IMR-90 (cell line): ENCODE measurements at places on chromosomes 12 and 14. TPM values are rescaled to one million over a fixed set of nuclear protein-coding genes. Genes with fewer than 3 reads are reported as not detected.
A peak's percentile ranks its signal among the peaks of the same experiment; 100 is the strongest.

DNA sequence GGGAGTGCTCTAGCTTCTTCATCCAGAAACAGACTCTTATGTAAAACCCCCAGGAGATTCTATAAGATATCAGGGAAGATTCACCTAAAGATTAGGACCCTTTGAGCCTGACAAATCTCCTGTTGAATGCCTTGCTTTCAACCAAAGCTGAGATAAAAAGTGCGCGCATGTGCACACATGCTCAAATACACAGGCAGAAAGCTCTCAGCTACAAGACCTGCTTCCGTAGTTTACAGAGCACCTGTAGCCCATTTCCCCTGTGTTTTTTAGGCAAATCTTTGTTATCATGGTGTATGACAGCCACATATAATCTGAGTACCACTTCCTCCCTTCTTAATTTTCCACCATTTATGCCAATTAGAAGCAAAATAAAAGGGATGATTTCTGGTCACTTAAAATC lies 866.9 kb downstream of the NRXN3 start:
- no peak for DNase-seq

- no peak for DNase-seq
Observed at GRCh38 chr14:29905543-29905942, 22.1 kb downstream of the PRKD1 start.

GRCh38 chr14:50831726-50832168 lies 785 bp upstream of the NIN start:
- DNase-seq, result no peak

NOXRED1 gene
- under 0.01 TPM in 2 replicates for total RNA-seq

TEX52 gene
- total RNA-seq, result not detected in 2 replicates

DNA sequence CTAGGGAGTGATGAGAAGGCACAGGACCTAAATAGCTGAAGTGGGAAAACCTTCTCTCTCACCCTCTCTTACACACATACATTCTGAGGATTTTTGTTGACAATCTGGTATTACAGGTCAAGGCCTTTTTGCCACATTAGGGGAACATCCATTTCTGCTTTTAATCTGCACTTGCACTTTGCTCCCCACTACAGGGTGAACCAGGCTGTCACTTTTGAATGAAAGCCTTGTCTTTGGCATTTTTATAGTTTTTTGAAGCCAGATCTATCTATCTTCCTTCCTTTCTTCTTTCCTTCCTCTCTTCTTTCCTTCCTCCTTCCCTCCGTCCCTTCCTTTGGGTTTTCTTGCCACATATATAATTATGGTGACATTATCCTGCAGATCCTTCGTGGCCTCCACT lies 165.9 kb upstream of the OTX2 start:
- DNase-seq, result no peak

DNA sequence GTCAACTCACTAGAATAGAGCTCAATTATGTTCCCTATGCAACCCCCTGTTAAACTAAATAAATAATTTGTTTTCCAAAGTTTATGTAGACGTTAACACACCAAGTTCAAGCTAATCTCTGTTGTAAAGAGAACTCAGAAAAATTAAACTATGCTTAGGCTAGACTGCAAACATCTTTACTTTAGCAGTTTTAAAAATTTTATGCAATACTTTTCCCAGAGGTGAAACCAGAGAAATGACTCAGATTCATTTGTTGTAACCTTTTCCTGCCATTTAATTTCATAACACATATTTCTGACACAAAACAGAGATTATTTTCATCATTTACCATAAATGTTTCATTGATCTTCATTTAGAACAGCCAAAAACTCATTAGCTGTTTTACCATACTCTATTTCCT lies 27.4 kb downstream of the ABCC9 start:
- no peak for DNase-seq

PLEKHG7 gene
- total RNA-seq, result under 0.01 TPM in 1 of 2 replicates, not detected in the other

PRH1 gene
- 16.7 and 18.8 TPM in 2 replicates for total RNA-seq

- peak; percentile 70 for DNase-seq
Observed at GRCh38 chr12:62660756-62661155, 194.1 kb downstream of the MON2 start.

IL26 gene
- not detected in 2 replicates for total RNA-seq

GRCh38 chr12:56838621-56839488 lies 75.7 kb downstream of the HSD17B6 start:
- DNase-seq, result no peak

- peak; percentile 82 for DNase-seq
Observed at GRCh38 chr14:54737132-54737711, 165.4 kb downstream of the GCH1 start.

DNA sequence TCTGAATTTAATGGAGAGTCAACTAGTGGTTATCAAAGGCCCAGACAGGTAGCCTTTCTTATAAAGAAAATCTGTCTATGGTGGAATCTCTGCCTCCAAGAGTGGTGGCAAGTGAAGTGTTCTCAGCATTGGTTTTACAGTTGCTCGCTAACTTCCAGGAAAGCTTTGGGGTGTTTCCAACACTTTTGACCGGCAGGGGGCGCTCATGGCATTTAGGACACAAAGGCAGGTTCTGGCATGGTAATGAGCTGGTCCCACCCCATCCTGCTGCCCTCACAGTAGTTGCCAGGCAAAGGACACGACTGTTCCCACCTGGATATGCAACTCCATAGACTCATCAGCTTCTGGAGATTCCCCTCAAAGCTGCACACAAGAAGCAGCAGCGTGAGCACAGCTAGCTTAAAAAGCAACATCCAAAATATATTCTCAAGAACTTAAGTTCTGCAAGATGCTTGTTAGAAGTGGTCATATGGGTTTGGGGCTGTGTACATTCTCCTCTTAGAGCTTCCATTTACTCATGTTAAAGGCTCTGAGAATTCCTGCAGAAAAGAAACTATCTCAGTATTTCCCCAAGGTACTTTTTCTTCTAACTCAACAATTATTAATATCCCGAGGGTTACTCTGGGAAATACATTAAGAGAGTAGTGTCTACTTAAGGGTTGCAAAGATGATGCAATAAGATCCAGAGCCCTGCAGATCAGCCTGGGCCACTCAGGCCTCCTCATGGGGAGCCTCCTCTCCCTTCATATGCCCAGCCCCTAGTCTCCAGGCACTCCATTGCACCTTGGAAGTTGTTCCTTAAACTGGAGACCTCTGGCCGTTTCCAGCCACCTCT lies 14.8 kb downstream of the PROX2 start:
- peak; percentile 80 for DNase-seq

DNA sequence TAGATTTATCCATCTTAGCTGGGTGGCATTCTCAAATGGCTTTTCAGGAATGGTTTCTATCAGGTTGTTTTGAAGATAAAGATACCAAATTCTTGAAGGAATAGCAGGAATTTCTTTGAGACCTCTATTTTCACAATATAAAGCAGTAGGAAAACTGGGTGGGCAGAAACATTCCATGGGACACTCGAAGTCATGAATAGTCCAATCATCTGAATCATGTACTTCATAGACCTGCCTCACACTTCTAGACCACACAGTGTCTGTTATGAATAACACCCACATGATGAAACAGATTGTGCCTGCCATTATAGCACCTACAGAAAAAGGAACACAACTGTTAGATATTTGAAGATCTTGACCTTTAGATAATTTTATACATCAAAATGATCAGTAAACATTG lies 1.8 kb downstream of the KERA start:
- DNase-seq, result no peak

OR9K2 gene
- not detected in 2 replicates for total RNA-seq

CLEC2A gene
- not detected in 2 replicates for total RNA-seq

DNA sequence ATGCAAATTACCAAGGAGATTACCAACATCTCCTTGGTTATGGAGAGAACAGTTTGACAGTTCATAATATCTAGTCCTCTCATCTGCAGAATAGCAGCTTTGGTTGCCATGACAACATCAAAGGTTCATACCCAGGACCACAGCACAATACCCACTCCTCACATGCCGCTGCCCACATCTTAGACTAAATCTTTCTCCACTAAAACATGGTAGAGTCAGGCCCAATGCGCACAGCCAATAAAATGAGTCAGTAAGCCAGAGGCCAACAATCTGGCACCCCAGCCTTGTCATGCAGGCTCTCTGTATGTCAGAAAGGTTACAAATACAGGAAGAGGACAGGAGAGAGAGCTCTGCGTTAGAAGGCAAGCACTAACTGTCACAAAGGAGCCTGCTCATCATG lies 70.6 kb downstream of the KCNK10 start:
- no peak for DNase-seq

GRCh38 chr14:56005191-56006053 lies 112.8 kb upstream of the PELI2 start:
- DNase-seq, result peak; percentile 77

TMEM229B gene
- total RNA-seq, result under 0.01 TPM in 1 of 2 replicates, not detected in the other

GRCh38 chr12:9133216-9133916 lies 17.6 kb upstream of the A2M start:
- no peak for DNase-seq

DNA sequence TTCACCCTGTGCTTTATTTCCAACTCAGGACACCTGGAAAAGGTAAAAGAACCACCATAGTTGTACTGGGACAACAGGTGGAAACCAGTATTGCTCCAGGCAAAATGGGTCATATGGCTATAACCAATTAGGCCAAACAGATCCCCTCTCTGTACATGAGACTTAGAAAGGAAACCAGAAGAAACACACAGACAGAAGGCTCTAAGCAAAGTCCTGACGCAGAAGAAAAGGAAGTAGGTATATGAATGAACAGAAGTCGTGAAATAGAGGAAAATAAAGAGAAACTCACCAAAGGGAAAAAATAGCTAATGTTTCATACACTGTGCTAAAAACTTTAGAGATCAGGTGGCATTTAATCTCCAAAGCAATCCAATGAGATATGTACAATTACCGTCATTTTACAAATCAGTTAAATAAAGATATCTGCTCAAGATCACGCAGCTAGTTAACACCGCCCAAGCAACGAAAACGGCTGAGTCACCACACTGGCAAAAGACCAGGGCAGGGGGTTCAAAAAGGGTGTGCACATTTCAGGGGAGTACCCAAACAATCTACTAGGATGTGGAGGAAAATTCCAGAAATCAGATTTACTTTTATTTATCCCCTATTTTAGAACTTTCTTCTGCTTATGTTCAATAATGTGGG lies 82.3 kb downstream of the ITPR2 start:
- no peak for DNase-seq

DNA sequence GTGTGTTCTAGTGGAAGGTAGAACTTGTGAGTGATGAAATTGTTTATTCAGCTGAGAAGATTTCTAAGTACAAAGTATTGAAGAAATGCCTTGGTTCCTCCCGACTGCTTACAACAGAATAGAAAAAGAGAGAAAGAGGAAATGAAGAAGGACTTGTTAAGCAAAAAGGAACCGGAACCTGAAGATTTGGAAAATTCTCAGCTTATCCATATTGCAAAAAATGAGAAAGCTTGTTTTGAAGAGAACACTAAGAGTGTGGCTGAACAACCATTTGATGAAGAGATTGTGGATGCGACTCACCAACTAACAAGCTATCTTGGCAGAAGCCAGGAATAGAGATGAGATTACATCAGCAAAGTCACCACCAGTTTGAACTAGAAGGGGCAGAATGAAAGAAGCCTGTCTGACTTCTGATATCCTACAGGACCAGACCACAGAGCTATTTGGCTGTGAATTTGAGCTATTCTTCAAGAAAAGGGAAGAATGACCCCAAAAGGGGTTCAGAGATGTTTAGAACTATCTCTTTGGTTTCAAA lies 15.1 kb downstream of the NDUFA9 start:
- peak; percentile 92 for DNase-seq

GRCh38 chr12:50058743-50059312 lies 1.4 kb downstream of the ASIC1 start:
- no peak for DNase-seq

ZNF385A gene
- total RNA-seq, result 0.28 and 0.36 TPM in 2 replicates

- DNase-seq, result no peak
Observed at GRCh38 chr12:56766535-56766934, 3.4 kb downstream of the HSD17B6 start.

GRCh38 chr14:95066427-95066986 lies 90.8 kb downstream of the DICER1 start:
- DNase-seq, result no peak

DNA sequence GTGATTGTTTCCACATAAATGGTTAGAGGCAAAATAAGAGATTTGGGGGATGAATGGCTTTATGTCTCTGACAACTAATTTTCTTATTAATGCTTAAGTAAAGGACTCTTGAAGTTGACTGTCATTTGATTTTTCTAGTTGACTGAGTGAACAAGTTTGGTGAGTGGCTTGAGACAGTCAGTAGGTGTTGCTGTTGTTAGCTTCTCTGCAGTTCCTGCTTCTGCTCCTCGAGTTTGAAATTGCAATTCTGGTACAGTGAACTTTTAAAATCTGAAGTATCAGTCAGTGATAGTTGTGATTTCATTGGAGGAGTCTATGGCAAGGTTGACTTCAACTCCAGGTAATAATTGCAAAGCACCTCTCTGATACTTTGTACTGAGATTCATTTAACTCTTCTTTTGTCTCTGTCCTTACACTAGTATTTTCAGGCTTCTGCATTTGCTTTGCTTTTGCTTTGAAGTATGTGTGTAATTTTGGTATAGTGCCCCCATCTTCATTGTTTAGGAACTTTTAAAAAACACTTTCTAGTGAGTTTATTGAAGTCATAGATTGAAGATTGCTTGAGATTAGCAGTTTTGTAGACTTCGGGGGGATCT lies 415.5 kb downstream of the PCNX1 start:
- peak; percentile 67 for DNase-seq

DNA sequence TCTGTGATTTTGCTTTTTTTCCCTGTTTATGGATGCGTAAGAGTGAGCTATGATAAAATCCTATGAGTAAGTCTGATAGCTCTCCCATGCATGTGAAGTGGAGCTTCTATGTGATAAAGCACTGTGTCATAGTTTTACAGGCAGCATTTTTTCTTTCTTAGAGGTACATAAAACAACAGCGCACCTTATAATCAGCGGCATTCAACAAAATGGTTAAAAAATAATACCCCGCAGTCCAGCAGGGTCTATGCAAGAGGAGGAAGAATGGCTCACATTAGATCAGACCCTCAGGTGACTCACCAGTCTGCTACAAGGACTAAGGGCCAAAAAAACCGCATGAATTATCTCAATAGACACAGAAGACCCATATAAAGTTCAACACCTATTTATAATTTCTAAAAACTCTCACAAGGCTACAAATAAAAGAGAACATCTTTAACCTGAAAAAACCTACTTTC lies 33.0 kb upstream of the TMEM179 start:
- no peak for DNase-seq

GRCh38 chr12:6943722-6944380 lies at the start of the genes C12orf57 and RNU7-1:
Gene C12orf57 (plus strand): TSS chr12:6944022. CDS start chr12:6944122, 100 bp downstream.
Gene RNU7-1 (plus strand): TSS chr12:6943816.
- peak; percentile 89 for DNase-seq

PCNX1 gene
- 43.7 and 45.3 TPM in 2 replicates for total RNA-seq

CLEC14A gene
- 2.8 and 3.0 TPM in 2 replicates for total RNA-seq

PTPN6 gene
- total RNA-seq, result under 0.01 TPM in 1 of 2 replicates, not detected in the other

DNA sequence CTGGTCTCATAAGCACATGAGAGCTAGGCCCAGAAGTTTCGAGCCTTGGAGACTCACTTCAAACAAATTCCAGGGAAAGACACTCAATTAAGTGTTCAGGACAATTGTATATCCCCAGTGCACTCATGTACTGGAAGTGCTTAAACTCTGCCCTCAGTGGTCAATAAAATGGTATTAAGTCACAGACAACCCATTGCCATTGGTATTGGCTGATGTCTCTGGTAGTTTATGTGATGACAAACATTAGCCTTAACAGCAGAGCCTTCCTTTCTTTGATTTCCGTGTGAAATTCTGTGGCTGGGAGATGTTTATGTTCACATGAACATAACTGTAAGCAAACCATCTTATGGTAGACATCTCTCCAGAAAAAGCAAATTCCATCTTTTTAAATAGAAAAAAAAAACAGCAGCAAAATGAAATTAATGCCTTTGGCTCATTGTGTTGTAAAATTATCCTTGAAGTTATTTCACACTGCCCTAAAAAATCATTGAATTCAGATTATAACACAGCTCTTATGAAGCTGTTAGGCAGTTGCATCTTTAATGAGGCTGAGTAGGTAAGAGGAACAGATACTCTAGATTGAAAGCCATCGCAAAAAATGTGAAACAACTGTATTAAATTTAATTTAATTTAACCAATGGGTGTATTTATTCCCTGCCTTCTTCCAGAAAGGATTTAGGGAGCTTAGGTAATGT lies 216.2 kb upstream of the PLEKHG7 start:
- DNase-seq, result peak; percentile 56
